Stimulated activated CD8-positive, alpha-beta memory T cell treated with anti-CD3 and anti-CD28 coated beads, Interleukin-4, amount 100 ng/mL, for 4 hours (primary cell): ENCODE measurements at places on chromosomes 7 and 10.

GRCh38 chr10:70096016-70096704 lies 36.5 kb downstream of the AIFM2 start:
- no peak for DNase-seq

GRCh38 chr10:47330366-47330765 lies 8.1 kb downstream of the GDF2 start:
- DNase-seq, result no peak

- DNase-seq, result no peak
These were observed 61.8 kb downstream of the PYROXD2 start for GRCh38 chr10:98353170-98353569.

GRCh38 chr10:90197766-90198165 lies 496.4 kb downstream of the KIF20B start:
- DNase-seq, result no peak
